ENCODE measurements at places on chromosomes 16 and 17.

- peaks cover 16% of the 10 kb centered on the region for H3K4me1 ChIP-seq
- no peak overlapping the region for H3K4me3 ChIP-seq
- H3K27me3 ChIP-seq: no peaks in the 10 kb centered on the region
- H3K27ac ChIP-seq: no peak overlapping the region
- no peak for DNase-seq
Measured at GRCh38 chr17:47907932-47908562, 12.0 kb downstream of the SP2 start.

DNA sequence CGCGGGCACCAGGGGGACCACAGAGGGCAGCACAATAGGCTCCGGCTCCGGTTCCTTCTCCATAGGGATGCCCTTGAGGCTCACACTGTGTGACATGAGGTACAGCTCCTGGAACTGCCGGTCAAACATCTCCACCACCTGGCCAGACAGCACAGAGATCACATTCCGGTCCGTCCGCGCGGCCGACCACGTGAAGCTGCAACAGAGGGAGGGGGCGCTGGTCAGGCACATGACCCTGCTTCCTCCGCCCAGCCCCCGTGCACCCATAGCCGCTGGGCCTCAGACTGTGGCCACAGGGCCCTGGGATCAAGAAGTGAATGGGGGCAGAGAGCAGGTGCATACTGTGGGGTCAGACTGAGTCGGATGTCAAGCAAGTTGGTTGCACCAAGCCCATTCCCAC is 25.9 kb downstream of the FAM83G start:
- H3K4me1 ChIP-seq: peaks cover 20% of the 10 kb centered on the region
- no peaks in the 10 kb centered on the region for H3K27me3 ChIP-seq
- DNase-seq: no peak

GRCh38 chr16:82016263-82016662 is 5.0 kb upstream of the SDR42E1 start:
- peak overlapping the region; percentile 66 for H3K27ac ChIP-seq
- peak overlapping the region; percentile 44 for H3K4me3 ChIP-seq
- no peak for DNase-seq
- H3K36me3 ChIP-seq: no peaks in the 10 kb centered on the region
- no peaks in the 10 kb centered on the region for H3K27me3 ChIP-seq
- peaks cover 4% of the 10 kb centered on the region for H3K4me1 ChIP-seq

DNA sequence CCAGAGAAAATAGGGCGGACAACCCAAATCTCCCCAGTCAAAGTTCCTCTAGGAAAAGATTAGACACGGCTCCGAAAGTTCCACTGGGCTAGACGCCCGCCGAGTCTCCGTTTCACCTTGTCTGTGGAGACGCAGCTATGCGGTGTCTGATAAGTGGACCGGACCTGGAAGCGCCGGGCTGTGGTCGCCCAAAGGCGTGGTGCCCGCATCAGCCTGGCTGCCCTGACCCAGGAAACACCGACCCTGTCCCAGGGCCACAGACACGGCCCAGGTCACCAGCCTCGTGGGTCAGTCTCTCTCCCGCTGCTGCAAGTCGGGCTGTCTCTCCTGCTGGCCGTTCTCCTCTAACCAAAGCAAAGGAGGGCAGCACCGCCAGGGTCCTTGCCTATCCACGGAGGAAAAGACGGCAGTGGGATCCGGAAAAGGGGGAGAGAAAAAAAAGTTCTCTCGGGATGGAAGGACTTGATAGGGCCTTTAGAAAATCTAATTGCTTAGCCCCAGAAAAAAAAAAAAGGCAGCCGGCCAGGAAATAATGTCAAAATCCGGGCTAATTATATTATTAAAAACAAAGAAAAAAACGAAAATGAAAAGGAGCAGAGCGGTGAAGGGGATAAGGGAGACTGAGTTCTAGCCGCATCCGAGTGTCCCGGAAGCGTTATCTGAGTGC is 13.9 kb upstream of the FOXF1 start:
- H3K27me3 ChIP-seq: peaks cover 25% of the 10 kb centered on the region
- peaks cover 4% of the 10 kb centered on the region for H3K4me1 ChIP-seq
- peak overlapping the region; percentile 63 for H3K4me3 ChIP-seq
- DNase-seq: no peak
- H3K36me3 ChIP-seq: no peaks in the 10 kb centered on the region

DNA sequence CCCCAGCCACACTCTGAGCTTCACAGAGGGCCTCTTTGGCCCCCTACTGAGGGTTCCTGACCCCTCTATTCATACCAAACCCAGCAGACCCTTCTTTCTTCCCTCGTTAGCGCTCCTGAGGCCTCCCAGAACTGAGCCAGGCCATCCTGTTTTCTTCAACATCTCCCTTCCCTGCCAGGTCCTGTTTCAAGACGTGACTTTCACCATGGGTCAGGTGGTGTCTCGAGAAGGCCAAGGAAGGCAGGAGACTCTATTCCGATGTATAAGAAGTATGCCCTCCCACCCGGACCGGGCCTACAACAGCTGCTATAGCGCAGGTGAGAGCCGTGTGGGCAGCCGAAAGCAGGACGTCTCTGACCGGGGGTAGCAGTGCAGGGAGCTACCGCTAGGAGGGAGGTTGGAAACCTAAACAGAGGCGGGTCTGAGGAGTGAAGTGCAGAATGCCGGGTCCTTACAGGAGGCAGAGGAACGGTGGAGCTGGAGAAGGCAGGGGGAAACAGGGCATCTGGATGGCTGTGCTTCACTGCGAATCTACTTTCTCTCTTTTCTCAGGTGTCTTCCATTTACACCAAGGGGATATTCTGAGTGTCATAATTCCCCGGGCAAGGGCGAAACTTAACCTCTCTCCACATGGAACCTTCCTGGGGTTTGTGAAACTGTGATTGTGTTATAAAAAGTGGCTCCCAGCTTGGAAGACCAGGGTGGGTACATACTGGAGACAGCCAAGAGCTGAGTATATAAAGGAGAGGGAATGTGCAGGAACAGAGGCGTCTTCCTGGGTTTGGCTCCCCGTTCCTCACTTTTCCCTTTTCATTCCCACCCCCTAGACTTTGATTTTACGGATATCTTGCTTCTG is 1.3 kb upstream of the SENP3 start:
- no peak for DNase-seq
- H3K4me1 ChIP-seq: peaks cover 82% of the 10 kb centered on the region
- peaks cover 23% of the 10 kb centered on the region for H3K36me3 ChIP-seq
- no peaks in the 10 kb centered on the region for H3K27me3 ChIP-seq
- H3K27ac ChIP-seq: peak overlapping the region; percentile 98
- peak overlapping the region; percentile 97 for H3K4me3 ChIP-seq

GRCh38 chr17:19448341-19449268 is 37.6 kb downstream of the RNF112 start:
- H3K36me3 ChIP-seq: no peaks in the 10 kb centered on the region
- peak overlapping the region; percentile 91 for H3K27ac ChIP-seq
